ENCODE measurements at places on chromosomes 1 and 21.
A peak's percentile ranks its signal among the peaks of the same experiment; 100 is the strongest.

GRCh38 chr1:113991467-113991997 is 12.3 kb downstream of the OLFML3 start:
- no peak for DNase-seq

DNA sequence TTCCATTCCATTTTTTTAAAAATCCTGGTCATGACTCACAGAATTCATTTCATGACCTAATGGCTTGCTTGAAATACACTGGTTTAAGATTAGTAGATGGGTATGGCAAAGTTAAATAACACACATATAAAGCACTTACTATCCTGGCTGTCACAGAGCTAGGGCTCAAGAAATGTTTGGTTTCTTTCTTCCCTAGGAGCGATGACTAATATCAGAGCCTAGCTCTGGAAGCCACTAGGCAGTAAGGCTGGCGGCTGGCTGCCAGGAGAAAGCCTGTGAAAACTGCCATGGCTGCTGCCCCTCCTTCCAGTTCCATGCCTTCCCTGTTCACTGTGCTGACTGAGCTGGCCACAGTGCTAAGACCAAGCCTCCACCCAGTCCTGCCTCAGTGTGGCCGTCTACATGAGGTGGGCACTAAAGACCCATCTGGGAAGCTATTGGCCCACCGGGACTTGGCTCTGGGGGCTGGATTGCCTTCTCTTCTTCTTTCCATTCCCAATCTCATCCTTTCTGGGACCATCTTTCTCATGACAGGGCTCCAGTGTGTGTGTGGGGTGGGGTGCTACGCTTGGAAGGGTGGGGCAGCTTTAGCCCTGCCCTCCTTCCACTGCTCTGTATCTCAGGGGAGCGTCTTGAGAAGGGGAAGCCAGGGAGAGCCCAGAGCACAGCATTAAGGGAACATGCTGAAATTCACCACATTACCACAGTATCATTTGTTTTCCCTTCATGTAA is 10.8 kb upstream of the ASCL5 start:
- peak; percentile 45 for DNase-seq

- no peak for DNase-seq
Measured at GRCh38 chr21:21412096-21412495, 413.9 kb downstream of the NCAM2 start.

- DNase-seq, result no peak
Measured at GRCh38 chr1:227894831-227895451, 52.8 kb downstream of the WNT9A start.

GRCh38 chr1:234893725-234894630 is 234.7 kb downstream of the TOMM20 start:
- no peak for DNase-seq

DNA sequence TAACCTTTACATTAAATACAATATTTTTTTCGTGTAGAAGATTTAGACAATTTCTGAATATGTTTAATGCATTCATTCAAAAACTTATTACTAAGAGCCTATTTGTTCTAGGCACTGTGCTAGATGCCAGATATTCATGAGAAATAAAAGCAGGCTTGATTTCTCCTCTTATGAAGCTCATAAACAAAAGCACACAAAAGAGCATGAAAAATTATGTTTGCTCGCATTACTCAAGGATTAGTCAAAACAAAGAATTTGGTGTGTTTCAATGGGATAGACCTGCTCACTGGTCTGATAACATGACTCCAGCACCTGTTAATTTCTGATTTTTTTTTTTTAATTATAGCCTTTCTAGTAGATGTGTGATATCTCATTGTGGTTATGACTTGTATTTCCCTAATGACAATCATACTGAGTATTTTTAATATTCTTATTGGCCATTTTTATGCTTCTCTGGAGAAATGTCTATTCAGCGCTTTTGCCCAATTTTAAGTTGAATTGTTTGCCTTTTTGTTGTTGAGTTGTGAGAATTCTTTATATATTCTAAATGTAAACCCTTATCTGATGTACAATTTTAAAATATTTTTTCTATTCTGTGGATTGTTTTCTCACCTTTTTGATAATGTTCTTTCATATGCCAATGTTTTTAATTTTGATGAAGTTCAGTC is 382.3 kb upstream of the ADGRL4 start:
- DNase-seq, result no peak

GRCh38 chr1:203888807-203889251 is 27.4 kb downstream of the SNRPE start:
- no peak for DNase-seq

GRCh38 chr1:62689524-62689923 is 1.3 kb upstream of the DOCK7 start:
- DNase-seq, result no peak

GRCh38 chr1:30657131-30658013 is 66.0 kb downstream of the MATN1 start:
- no peak for DNase-seq

DNA sequence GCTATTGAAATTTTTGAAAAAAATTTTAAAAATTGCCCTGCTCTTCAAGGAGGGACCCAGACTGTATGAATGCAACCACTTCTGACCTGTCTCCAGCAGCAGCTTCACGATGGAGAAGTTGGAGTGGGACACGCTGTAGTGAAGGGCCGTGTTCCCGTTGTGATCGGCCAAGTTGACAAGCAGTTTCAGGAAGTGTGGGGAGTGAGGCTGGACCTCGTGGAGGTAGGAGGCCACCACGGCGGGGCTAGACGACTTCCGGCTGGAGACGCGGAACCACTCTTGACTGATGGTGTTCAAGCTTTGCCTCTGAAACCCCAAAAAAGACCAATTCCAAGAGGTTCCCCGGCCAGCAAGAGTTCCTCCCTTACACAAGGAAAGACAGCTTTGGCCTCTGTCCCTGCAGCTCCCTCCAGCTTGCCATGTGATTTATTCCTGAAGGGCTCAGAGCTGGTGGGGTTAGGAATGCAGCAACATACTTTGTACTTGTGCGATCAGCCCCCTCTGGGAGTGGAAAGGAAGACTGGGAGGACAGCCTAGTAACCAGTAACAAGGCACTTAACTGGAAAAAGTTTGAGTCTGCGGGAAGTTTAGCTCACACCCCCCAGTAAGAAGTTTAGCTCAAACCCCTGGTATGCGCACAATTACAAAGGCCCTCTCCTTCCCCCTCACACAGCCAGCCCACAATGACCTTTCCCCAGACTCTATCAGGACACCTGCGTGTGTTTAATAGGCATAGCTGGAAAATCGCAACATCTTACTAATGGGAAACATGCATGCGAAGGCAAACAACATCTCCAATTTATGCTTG is 56.0 kb downstream of the KANK4 start:
- DNase-seq, result no peak

- DNase-seq, result no peak
Measured at GRCh38 chr1:210757677-210758076, 376.3 kb downstream of the KCNH1 start.

GRCh38 chr1:17210176-17210575 is 5.2 kb downstream of the PADI1 start:
- DNase-seq, result no peak

DNA sequence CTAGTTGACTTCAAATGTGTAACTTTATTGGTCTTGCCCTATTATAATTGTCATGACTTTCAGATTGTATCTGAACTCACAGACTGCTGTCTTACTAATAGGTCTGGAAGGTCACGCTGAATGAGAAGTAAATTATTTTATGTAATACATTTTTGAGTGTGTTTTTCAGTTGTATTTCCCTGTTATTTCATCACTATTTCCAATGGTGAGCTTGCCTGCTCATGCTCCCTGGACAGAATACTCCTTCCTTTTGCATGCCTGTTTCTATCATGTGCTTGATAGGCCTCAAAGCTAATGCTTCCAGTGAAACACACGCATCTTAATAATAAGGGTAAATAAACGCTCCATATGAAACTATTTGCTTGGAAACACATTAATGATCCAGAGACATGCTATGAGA is 7.3 kb downstream of the RGS4 start:
- DNase-seq, result no peak

DNA sequence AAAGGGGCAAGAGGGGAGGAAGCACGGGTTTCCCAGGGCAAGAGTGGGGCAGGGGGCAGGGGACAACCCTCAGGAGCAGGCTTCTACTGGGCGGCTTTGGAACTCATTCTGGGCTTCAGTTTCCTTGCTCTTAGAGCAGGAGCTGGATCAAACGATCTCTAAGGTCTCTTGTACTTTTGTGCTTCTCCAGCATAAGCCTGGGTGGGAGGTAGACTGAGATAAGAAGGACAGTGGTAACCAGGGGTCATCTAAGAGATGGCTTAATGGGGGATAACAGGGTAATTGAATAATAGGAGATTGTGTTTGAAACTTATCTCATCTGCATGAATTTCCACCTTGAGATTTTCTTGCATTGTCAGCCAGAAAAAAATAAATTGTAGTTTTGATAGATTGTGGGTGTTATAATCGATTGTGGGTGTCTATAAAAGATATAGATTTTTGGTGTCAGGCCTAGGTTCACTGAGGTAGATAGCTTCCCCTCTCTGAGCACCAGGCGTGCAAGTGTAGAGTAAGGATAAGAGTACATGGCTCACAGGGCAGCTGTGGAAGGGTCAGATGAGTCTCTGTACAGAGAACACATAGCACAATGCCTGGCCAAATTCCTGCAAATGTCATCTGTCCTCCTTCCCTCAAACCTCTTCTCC is 68.0 kb downstream of the CD58 start:
- no peak for DNase-seq

GRCh38 chr1:58785442-58786058 is 1.7 kb upstream of the JUN start:
- DNase-seq, result peak; percentile 81

DNA sequence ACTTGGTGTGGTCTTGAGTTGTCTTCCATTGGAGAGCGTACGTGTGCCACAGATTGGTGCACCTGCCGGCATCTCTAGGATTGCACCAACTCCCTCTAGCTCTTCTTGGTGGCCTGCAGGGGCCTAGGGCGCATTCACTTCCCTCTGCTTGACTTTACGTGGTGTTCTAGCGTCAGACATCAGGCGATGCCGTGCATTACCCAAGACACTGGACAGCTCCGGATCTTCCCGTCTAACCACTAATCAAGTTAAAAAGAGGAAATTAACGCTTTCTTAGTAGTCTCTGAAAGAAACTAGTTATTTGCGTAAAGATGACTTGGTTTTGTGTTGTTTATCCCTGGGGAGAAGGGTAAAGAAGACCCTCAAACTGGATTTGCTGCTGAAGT is 510 bp upstream of the IL10RB start:
- no peak for DNase-seq

DNA sequence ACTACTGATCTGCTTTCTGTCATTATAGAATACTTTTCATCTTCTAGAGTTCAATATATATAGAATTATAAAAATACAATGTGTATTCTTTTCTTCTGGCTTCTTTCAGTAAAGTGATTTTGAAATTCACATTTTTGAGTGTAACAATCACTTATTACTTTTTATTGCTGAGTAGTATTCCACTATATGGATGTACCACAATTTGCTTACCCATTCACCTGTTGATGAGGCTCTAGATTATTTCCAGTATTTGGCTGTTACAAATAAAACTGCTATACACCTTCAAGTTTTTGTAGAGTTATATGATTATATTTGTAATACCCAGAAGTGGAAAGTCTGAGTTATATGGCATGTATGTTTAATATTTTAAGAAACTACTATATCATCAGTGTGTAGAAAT is 159.4 kb downstream of the RWDD3 start:
- DNase-seq, result no peak

Measured in kidney epithelial cell (primary cell).